Psoas muscle (tissue), 8 donors: ENCODE measurements at places on chromosomes 1 and 21. TPM values are rescaled to one million over a fixed set of nuclear protein-coding genes. Genes with fewer than 3 reads are reported as not detected.
A peak's percentile ranks its signal among the peaks of the same experiment; 100 is the strongest.

GRCh38 chr1:29084196-29084521, 39.5 kb downstream of the TMEM200B start:
- no peak overlapping the region for H3K27ac ChIP-seq
- no peak for DNase-seq
- H3K4me1 ChIP-seq, result no peaks in the 10 kb centered on the region
- no peaks in the 10 kb centered on the region for H3K36me3 ChIP-seq
- H3K4me3 ChIP-seq, result no peak overlapping the region

- H3K27ac ChIP-seq, result no peak overlapping the region
- H3K4me1 ChIP-seq, result peaks cover 8% of the 10 kb centered on the region
- no peak overlapping the region for H3K4me3 ChIP-seq
- no peak for DNase-seq
Measured at GRCh38 chr1:117587499-117588356, 18.1 kb upstream of the TENT5C start.

Gene PTPN7
- total RNA-seq, result 0.32 TPM

GRCh38 chr21:29030909-29031308, 6.4 kb downstream of the USP16 start:
- H3K4me3 ChIP-seq, result no peak overlapping the region
- DNase-seq, result no peak
- H3K27ac ChIP-seq, result no peak overlapping the region
- H3K27me3 ChIP-seq, result no peaks in the 10 kb centered on the region
- H3K4me1 ChIP-seq, result peaks cover 12% of the 10 kb centered on the region
- no peaks in the 10 kb centered on the region for H3K36me3 ChIP-seq

Gene BTBD19
- 1.2 TPM for total RNA-seq

Gene CD34
- 23.2 TPM for total RNA-seq

Gene TRIM58
- total RNA-seq, result 2.4 TPM

- H3K36me3 ChIP-seq, result peaks cover 2% of the 10 kb centered on the region
- H3K27me3 ChIP-seq, result no peaks in the 10 kb centered on the region
- peak; percentile 91 for DNase-seq
Measured at GRCh38 chr1:26788836-26789611, 1.3 kb downstream of the PIGV start.

GRCh38 chr1:66214901-66215300, 319.1 kb upstream of the SGIP1 start:
- DNase-seq, result no peak
- H3K36me3 ChIP-seq, result no peaks in the 10 kb centered on the region
- H3K27ac ChIP-seq, result no peak overlapping the region

Gene OXCT2
- total RNA-seq, result 0.48 TPM

DNA sequence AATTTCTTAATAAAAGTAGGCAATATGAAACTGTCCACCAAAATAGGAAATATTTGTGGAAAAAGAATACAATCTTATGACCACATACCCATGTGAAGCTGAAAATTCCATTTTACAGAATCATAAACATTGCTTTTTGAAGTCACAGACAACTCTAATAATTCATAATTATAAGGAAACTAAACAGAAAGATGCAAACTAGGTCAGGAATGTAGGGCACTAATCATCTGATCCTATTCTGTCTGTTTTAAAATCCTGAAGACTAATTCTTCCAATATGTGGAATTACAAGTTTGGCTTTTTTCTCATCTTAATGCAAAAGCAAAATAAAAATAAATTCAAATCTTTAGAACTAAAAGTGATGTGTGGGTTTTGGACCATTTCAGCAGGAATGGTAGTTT, 528.6 kb downstream of the LTN1 start:
- no peaks in the 10 kb centered on the region for H3K4me1 ChIP-seq
- no peak for DNase-seq
- no peak overlapping the region for H3K4me3 ChIP-seq

- no peaks in the 10 kb centered on the region for H3K27me3 ChIP-seq
- no peak overlapping the region for H3K4me3 ChIP-seq
- no peak for DNase-seq
- H3K4me1 ChIP-seq, result no peaks in the 10 kb centered on the region
- no peak overlapping the region for H3K27ac ChIP-seq
Measured at GRCh38 chr1:55107101-55107500, 67.8 kb downstream of the PCSK9 start.

DNA sequence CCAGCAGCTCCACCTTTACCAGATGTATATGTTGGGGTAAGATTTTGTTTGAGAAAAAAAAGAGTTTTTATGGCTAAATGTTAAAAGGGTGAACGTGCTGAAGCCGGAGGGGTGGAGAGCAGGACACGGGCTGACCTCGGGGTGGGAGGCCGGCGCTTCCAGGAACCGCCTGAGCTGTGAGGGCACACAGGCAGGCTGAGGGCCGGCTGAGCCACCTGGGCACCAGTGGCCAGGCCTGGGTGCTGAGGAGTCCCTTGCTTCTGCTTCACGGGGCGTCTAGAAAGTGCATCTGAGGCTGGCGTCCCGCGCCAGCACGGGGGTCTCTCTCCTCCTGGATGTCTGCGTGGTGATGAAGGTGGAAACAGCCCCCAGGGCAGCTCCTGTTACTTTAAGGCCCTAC, 33.6 kb upstream of the ADARB1 start:
- no peaks in the 10 kb centered on the region for H3K36me3 ChIP-seq
- no peaks in the 10 kb centered on the region for H3K27me3 ChIP-seq
- H3K27ac ChIP-seq, result peak overlapping the region; percentile 55
- peak; percentile 14 for DNase-seq
- H3K4me1 ChIP-seq, result peaks cover 14% of the 10 kb centered on the region
